ENCODE measurements at places on chromosomes 4 and X. TPM values are rescaled to one million over a fixed set of nuclear protein-coding genes. Genes with fewer than 3 reads are reported as not detected.

Gene HSFX4
- polyA plus RNA-seq: not detected

Gene CHRDL1
- not detected for polyA plus RNA-seq

Gene TMSB15A
- polyA plus RNA-seq: not detected

- H3K27ac ChIP-seq: no peak overlapping the region
- H3K4me1 ChIP-seq: no peaks in the 10 kb centered on the region
- no peak for DNase-seq
Measured at GRCh38 chrX:115719171-115719570, 158.2 kb downstream of the PLS3 start.

DNA sequence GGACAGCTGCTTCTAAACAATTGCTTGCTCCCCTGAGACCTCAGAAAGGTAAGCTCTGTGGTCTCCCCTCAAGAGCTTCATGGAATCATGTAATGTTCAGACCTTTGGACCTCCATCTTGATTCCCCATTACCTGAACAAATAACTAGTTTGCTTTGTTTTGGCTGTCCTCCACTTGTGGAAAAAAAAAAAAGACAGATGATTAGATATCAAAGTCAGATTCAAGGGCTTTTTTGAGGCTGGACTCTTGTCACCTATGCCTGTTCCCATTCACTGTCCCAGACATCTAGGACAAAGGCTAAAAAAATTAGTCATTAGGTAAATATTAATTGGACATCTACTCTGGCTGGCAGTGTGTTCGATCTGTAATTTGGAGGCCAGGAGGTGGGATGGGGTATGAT lies 13.3 kb downstream of the TMEM255A start:
- no peak overlapping the region for H3K27ac ChIP-seq
- H3K36me3 ChIP-seq: no peaks in the 10 kb centered on the region
- peaks cover 11% of the 10 kb centered on the region for H3K4me1 ChIP-seq

- H3K4me3 ChIP-seq: no peak overlapping the region
- H3K27ac ChIP-seq: no peak overlapping the region
- no peaks in the 10 kb centered on the region for H3K36me3 ChIP-seq
- no peaks in the 10 kb centered on the region for H3K4me1 ChIP-seq
Measured at GRCh38 chr4:56692576-56692975, 11.5 kb upstream of the HOPX start.

DNA sequence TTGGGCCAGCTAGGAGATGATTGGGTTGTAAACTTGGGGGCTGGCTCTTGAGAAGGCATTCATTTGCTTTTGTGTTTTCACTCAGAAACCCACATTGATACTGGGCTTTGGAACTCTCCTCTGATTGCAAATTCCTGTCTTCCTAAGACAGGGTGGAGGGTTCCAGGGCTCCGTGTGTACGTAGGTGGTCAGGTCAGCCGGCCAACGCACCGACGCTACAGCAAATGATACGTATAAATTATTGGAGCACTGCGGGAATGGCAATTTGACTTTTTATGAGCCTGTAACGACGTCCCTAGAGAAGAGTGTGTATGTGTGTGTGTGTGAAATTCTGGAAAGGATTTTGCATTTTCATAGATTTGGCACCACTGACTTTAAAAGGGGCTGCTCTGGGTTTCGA lies 236.9 kb downstream of the SHOX start:
- no peaks in the 10 kb centered on the region for H3K27me3 ChIP-seq
- H3K27ac ChIP-seq: no peak overlapping the region
- H3K4me3 ChIP-seq: no peak overlapping the region
- H3K36me3 ChIP-seq: no peaks in the 10 kb centered on the region

DNA sequence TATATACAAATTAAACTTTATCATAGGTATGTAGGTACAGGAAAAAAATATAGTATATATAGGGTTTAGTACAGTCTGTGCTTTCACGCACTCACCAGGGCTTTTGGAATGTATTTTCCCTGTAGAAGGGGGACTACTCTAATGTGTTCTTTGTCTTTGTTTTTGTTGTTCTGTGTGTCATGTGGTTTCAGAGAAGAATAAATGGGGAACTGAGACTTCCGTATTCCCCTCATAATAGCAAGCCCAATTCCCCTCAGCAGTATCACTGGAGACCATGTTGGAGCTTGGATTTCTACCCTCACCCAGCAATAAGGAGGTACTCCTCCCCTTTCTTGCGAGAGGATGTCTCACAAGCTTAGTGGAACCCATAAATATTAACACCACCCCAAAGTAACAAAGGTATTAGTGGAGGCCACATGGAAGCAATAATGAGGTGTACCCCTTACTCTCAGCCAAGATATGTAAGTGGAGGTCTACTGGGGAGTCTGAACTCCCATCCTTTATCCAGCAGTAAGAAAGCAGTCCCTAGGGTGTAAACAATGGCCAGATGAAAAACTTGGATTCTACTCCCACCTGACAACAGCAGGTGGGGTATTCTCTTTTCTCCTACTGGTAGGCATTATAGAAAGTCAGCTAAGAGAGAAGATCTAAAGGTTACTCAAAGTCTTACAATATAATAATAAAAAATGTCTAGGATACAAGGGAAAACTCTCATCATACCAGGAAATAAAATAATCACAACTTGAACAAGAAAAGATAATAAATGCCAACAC lies 805.4 kb upstream of the GALNTL6 start:
- no peak overlapping the region for H3K27ac ChIP-seq
- no peak for DNase-seq
- H3K4me1 ChIP-seq: no peaks in the 10 kb centered on the region

- peaks cover 17% of the 10 kb centered on the region for H3K36me3 ChIP-seq
- H3K27me3 ChIP-seq: no peaks in the 10 kb centered on the region
- H3K4me3 ChIP-seq: no peak overlapping the region
- H3K27ac ChIP-seq: no peak overlapping the region
- H3K4me1 ChIP-seq: peaks cover 5% of the 10 kb centered on the region
Measured at GRCh38 chr4:8394061-8394519, 46.4 kb downstream of the ACOX3 start.

DNA sequence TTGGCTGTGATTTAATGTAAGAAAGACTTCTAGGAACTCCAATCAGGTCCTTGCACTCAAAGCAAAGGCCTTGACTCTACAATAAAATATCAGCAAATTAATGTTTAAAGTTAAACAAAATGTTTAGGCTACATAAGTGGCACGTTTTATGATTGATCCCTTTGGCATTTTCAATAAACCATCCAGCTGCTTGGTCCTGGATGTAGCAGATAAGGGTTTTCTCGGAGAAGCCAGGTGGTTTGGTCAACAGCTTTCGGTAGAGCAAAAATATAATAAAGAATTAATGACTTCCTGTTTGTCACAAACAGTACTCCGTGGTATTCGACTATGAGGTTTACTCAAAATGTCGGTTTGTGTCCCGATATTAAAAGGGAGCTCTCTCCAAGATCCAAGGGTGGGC lies 95.8 kb downstream of the GEMIN8 start:
- no peak overlapping the region for H3K4me3 ChIP-seq
- H3K27ac ChIP-seq: no peak overlapping the region
- no peaks in the 10 kb centered on the region for H3K4me1 ChIP-seq
- DNase-seq: no peak
- H3K27me3 ChIP-seq: peaks cover 8% of the 10 kb centered on the region
- H3K36me3 ChIP-seq: no peaks in the 10 kb centered on the region

GRCh38 chr4:8110071-8110986 lies 48.3 kb downstream of the ABLIM2 start:
- no peak overlapping the region for H3K27ac ChIP-seq
- no peak for DNase-seq
- no peaks in the 10 kb centered on the region for H3K4me1 ChIP-seq
- H3K27me3 ChIP-seq: no peaks in the 10 kb centered on the region
- H3K36me3 ChIP-seq: no peaks in the 10 kb centered on the region

DNA sequence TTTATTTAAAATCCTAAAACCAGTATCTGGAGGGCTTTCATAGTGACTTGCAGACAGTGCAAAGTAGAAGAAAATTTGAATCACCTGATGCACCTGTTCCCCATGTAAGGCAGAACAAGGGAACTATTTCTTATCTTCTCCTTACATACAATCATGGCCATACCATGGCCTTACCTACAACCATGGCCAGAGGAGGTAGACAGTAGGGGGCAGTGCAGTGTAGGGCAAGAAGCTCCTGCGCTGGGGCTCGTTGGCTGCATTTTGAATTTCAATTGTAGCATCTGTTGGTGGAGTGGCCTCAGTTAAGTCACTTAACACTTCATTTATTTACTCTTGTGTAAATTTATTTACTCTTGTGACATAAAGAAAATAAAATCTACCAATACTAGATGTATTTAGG lies 33.0 kb downstream of the GALNTL6 start:
- H3K36me3 ChIP-seq: no peaks in the 10 kb centered on the region
- H3K4me1 ChIP-seq: no peaks in the 10 kb centered on the region
- H3K27me3 ChIP-seq: no peaks in the 10 kb centered on the region
- DNase-seq: no peak
- H3K27ac ChIP-seq: no peak overlapping the region

DNA sequence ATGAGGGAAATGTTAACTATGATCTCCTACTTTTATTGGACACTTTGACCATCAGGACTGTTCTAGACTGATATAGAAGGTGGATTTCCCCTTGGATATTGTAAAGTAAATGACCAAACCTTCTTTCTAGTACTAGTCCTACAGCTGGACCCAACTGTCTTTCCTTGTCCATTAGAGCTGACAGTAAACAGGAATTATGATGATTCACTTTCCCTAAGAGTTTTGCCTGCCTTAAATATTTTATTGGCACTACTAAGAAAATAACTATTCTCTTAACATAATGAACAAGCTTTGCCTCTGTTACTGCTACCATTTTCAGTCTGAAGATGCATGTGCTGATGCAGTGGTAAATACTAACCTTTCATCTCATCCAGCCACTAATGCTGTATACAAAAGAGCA lies 915.4 kb downstream of the CENPC start:
- no peak overlapping the region for H3K27ac ChIP-seq
- H3K4me3 ChIP-seq: no peak overlapping the region
- no peak for DNase-seq
- H3K36me3 ChIP-seq: no peaks in the 10 kb centered on the region

DNA sequence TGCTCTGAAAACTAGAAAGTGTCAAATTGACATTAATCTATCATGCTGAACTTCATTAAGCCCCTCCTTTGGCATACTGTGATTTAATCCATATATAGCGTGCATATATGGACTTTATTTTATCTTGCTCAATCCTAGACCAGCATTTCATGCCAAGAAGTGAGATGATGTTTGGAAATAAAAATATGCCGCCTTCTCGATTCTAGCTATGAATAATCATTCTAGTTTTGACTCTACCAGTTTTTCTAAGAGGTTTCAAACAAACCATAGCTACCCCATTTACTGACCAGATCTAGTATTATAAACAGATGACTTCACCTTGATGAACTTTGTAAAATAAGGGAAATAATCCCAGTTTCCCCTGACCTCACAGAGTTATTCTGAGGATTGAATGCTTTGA lies 95.0 kb downstream of the ARX start:
- no peaks in the 10 kb centered on the region for H3K27me3 ChIP-seq
- no peaks in the 10 kb centered on the region for H3K36me3 ChIP-seq
- no peak for DNase-seq
- H3K27ac ChIP-seq: no peak overlapping the region
- H3K4me1 ChIP-seq: no peaks in the 10 kb centered on the region

DNA sequence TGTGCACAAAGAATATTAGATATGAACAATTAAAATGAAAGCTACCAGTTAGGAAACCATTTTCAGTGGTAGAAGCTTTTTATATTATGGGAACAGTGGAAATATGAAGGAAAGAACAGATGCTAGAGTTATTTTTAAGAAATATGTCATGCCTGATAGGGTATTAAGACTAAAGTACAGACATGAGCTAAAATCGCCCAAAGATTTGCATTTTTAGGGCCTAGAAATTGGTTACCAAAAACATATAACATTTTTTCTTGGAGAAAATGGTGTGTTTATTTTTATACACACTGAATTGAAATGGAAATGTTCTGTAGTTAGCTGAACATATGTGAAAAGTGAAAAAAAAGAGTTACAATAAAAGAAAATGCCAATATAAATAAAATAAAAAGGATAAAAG lies 441.9 kb downstream of the TLL1 start:
- H3K27ac ChIP-seq: no peak overlapping the region
- no peaks in the 10 kb centered on the region for H3K36me3 ChIP-seq
- no peaks in the 10 kb centered on the region for H3K4me1 ChIP-seq
- H3K4me3 ChIP-seq: no peak overlapping the region
- DNase-seq: no peak
- H3K27me3 ChIP-seq: no peaks in the 10 kb centered on the region

GRCh38 chr4:101200561-101200960 lies 146.8 kb downstream of the PPP3CA start:
- H3K27ac ChIP-seq: no peak overlapping the region
- peaks cover 8% of the 10 kb centered on the region for H3K4me1 ChIP-seq
- no peak overlapping the region for H3K4me3 ChIP-seq
- no peak for DNase-seq
- no peaks in the 10 kb centered on the region for H3K27me3 ChIP-seq
- H3K36me3 ChIP-seq: no peaks in the 10 kb centered on the region

DNA sequence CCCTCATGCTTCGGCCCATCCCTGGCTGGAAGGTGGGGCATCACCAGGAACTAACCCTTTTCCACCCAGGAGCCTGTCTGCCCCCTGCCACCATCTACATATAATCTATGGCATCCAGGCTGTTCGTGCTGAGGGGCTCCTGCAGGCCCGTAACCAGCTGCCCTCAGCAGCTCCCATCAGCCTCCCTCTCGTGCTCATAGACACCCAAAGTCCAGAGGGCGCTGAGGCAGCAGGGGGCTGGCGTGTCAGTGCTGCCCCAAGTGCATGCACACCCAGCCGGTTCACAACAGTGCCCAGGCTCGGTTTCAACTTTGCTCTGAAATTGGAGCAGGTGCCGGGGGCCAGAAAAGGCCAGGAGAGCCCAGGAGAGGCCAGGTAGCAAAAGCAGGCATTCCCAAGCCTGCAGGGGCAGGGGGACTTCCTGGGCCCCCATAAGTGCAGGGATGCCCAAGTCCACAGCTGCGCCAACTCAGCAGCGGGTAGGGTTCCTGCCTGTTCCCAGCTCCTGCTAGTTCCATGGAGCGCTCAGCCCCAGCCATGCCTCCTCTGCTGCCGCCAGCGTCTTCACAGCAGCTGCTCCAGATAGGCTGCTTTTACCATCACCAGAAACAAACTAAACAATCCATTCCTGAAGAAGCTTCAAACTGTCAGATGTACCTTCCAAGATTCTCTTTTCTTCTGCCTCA lies 558.2 kb upstream of the GNPDA2 start:
- DNase-seq: no peak
- H3K36me3 ChIP-seq: no peaks in the 10 kb centered on the region
- H3K4me3 ChIP-seq: no peak overlapping the region
- no peaks in the 10 kb centered on the region for H3K27me3 ChIP-seq
- no peak overlapping the region for H3K27ac ChIP-seq

All from CD4-positive, CD25-positive, alpha-beta regulatory T cell (primary cell).